Esophagus muscularis mucosa (tissue), 4 donors: ENCODE measurements at places on chromosomes 13 and 19. TPM values are rescaled to one million over a fixed set of nuclear protein-coding genes. Genes with fewer than 3 reads are reported as not detected.

- peaks cover 60% of the 10 kb centered on the region for H3K4me1 ChIP-seq
- DNase-seq, result no peak
- H3K27me3 ChIP-seq, result no peaks in the 10 kb centered on the region
- H3K27ac ChIP-seq, result peak overlapping the region; percentile 84
- peak overlapping the region; percentile 4 for H3K4me3 ChIP-seq
- no peaks in the 10 kb centered on the region for H3K36me3 ChIP-seq
Observed at GRCh38 chr13:30865123-30866049, 40.7 kb upstream of the MEDAG start.

Gene ADGRL1
- total RNA-seq, result 20.8 TPM

DNA sequence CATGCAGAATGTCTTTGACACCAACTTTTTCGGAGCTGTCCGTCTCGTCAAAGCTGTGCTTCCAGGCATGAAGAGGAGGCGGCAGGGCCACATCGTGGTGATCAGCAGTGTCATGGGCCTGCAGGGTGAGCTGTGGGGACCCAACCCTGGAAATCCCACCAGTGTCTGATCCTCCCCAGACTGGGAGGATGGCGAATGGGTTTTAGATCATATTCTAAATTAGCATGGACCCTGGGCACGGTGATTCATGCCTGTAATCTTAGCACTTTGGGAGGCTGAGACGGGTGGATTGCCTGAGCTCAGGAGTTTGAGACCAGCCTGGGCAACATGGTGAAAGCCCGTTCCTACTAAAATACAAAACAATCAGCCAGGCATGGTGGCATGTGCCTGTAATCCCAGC, 5.5 kb downstream of the RDH8 start:
- H3K36me3 ChIP-seq, result no peaks in the 10 kb centered on the region
- no peaks in the 10 kb centered on the region for H3K4me1 ChIP-seq
- peak; percentile 82 for DNase-seq
- no peak overlapping the region for H3K4me3 ChIP-seq
- H3K27me3 ChIP-seq, result peaks cover 56% of the 10 kb centered on the region

Gene EIF3K
- total RNA-seq, result 445 TPM

Gene PSG1
- total RNA-seq, result not detected

DNA sequence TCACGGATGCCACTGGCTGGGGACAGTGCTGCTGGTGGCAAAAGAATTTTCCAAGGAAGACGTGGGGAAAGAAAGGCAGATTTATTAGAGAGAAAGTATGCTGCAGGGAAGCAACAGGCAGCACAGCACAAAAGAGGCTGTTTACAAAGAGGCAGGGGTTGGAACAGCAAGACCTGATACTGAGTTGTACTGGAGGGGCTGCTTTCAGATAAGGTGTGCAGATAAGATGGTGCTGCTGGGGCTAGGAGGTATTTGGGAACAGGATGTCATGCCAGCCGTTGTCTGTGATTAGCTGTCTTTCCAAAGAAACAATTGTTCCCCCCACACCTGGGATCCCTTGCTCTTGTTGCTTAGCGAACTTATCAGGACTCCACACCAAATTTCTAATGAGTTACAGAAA, 2023.3 kb upstream of the PCDH20 start:
- H3K27me3 ChIP-seq, result no peaks in the 10 kb centered on the region
- no peaks in the 10 kb centered on the region for H3K36me3 ChIP-seq
- no peaks in the 10 kb centered on the region for H3K4me1 ChIP-seq
- no peak overlapping the region for H3K27ac ChIP-seq
- DNase-seq, result no peak
- no peak overlapping the region for H3K4me3 ChIP-seq
